ENCODE measurements at places on chromosomes 6 and 20.

- no peak for DNase-seq
Measured at GRCh38 chr20:16393836-16394235, 179.4 kb downstream of the KIF16B start.

DNA sequence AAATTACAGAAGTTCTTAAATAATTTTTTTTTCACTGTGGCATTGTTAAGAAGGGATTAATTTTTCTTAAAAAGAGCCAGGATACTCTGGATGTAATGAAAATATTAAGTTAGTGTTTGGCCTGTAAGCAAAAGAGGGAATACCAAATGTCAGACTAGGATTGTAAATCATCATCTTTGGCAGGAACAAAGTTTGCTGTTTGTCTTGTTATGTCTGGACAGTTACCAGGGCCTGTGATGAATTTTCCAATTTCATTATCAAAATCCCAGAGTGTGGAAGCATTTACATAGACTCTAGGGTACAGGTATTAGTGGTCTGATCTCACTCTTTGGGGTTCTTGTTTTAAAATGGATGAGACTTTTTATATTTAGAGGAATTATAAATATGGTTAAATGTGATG, 26.1 kb downstream of the CEP57L1 start:
- DNase-seq, result no peak

GRCh38 chr6:131858765-131859415, 51.1 kb downstream of the ENPP1 start:
- DNase-seq, result no peak

GRCh38 chr6:52155791-52156576, 30.2 kb upstream of the IL17A start:
- DNase-seq, result no peak

GRCh38 chr20:62066983-62067433, 1.3 kb upstream of the TAF4 start:
- DNase-seq, result peak; percentile 22

DNA sequence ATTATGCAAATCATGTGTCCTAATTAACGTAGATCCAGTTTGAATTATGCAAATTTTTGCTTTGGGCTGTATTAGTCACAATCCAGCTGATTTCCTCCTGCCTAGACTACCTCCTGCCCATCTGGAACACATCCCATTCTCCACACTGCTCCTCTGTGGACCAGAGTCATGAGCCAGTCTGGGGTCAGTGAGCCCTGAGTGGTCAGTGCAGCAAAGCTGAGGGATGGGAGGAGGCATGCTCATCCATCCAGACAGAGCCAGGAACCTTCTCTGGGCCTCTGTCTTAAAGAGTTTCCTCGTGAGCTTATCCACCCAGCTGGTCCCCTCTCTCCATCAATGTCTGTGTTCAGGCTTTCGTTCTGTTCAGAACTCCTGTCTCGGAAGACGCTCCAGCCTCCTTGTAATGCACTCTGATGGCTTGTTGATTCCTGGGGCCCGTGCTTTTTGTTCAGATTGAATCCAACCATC, 747.8 kb downstream of the PTPRT start:
- no peak for DNase-seq

- no peak for DNase-seq
Measured at GRCh38 chr20:36873498-36874189, 2.3 kb upstream of the TLDC2 start.

GRCh38 chr20:8255945-8256632, 124.0 kb downstream of the PLCB1 start:
- DNase-seq, result no peak

- DNase-seq, result no peak
Measured at GRCh38 chr6:35496036-35496840, 641 bp downstream of the TEAD3 start.

GRCh38 chr6:5054245-5054873, 30.8 kb upstream of the PPP1R3G start:
- no peak for DNase-seq

DNA sequence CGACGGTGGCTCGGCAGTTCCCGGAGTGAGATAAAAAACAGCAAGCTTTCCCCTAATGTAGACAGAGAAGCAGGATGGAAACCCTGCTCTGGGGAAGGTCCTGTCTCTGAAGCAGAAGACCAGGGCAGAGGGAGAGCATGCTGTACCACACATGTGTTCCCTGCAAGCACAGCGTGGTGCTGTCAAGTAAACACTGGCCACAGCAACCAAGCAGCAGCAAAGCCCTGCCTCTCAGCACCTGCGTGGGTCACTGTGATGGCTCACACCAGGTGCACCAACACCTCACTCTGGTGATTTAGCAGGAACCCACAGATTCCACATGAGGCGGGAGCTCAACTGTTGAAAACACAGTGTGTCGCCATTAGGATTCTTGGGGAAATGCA, 65.2 kb upstream of the TXNDC5 start:
- DNase-seq, result no peak

DNA sequence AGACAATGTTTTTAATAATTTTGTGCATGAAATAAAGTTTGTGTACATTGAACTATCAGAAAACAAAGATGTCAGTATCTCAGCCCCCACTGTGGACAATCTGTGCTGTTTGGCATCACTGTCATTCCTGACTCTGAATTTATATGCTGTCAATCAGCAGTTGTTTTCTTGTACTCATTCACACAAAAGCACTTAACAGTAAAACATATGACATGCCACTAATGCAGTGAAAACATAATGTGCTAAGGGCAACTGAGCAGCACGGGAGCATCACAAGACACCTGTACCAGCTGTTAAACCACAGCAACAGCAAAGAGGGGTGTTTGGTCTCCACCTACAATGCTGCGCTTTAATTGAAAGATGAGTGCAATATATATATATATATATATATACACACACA, 647.8 kb upstream of the SLC35B3 start:
- DNase-seq, result no peak

DNA sequence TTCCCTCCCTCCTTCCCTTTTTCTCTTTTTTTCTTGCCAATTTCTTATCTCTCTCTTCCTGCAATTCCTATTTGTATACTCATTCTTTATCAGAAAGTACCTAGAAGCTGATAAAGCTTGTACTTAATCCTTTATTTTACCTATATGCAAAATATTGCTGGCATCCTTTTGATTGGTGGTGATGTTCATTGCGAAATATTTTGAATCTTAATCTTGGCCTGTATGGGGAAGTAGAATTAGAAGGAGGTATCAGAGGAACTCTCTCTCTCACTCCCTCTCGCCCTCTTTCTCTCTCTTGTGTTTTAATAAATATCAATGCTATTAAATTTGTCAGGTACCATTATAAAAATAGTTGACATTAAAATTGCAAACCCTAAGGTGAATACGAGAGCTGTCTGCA, 52.8 kb downstream of the UST start:
- DNase-seq, result no peak

DNA sequence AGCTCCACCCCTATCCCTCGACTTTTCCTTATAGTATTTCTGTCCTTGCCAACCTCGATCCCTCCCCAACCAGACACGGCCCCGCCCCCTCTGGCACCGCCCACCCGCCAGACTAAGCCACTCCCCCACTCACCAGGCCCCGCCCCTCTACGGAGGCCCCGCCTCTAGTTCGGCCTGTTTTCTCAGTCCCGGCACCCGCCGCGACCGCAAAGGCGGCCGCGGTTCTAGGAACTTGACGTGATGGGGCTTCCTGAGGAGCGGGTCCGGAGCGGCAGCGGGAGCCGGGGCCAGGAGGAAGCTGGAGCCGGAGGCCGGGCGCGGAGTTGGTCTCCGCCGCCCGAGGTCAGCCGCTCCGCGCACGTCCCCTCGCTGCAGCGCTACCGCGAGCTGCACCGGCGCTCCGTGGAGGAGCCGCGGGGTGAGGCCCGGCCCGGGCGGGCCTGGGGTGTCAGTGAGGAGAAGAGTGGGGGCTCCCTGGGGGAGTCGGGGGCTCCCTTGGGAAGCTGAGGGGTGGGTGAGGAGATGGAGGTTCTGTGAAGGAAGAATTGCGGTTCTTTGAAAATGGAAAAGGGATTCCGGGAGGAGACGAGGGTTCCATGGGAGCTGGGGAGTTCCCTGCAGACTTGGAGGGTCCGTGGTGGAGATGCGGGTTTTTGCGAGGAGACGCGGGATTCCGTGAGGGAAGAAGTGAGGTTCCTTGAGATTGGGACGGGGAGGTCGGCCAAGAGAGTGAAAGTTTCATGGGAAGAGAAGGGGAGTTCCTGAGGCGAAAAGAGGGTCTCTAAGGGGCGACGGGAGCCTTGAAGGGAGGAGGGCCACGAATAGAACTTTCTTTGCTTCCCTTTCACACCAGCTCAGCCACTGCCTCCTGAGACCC, at the start of gene ACSS2:
ACSS2 (plus strand) TSS at position 207 of the 877 bp plus-strand sequence; CDS start at position 241, 34 bp downstream.
- DNase-seq, result peak; percentile 94

DNA sequence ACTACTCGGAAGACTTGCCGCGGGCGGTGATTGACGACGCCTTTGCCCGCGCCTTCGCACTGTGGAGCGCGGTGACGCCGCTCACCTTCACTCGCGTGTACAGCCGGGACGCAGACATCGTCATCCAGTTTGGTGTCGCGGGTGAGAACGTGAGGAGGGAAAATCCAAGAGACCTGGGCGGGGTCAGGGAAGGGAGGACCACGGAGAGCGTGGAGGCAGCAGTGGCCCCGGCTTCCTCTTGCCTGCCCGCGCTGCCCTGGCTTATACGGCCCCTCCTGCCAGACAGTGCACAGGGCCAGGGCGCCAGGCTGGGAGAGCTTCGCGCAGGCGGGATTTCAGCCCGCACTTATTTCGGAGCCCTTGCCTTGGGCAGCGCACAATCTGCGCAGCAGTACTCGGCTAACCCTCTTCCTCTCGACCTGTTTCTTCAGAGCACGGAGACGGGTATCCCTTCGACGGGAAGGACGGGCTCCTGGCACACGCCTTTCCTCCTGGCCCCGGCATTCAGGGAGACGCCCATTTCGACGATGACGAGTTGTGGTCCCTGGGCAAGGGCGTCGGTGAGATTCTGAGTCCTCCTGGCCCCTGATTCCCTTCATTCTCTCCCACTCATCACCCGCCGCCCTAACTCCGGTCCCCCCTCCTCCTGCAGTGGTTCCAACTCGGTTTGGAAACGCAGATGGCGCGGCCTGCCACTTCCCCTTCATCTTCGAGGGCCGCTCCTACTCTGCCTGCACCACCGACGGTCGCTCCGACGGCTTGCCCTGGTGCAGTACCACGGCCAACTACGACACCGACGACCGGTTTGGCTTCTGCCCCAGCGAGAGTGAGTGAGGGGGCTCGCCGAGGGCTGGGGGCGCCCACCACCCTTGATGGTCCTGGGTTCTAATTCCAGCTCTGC, 2.0 kb downstream of the MMP9 start:
- DNase-seq, result peak; percentile 50

Data from CD4-positive, alpha-beta T cell treated with Interleukin-21 for 1 hour (primary cell).